T-helper 9 cell (primary cell): ENCODE measurements at places on chromosomes 3 and 15.

DNA sequence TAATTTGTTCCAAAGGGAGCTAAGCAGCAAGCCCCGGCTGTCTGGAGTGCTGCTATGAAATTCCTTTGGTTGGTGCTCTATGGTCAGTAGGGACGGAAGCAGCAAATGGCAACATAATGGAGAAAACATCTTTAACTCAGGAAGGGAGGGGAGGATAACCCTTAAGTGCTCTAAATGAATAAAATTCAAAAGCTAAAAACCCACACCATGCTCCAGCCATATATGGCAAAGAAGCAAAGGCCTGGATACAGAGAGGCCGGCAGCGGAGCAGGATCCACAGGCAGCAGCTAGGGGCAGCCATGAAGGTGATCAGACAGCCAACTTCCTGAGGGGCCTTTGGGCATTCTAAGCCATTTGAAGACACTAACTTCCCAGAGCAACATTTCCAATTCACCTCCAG is 38.9 kb downstream of the IL17RD start:
- no peak for DNase-seq

GRCh38 chr15:76398317-76399104 is 61.9 kb downstream of the ISL2 start:
- DNase-seq, result no peak

GRCh38 chr15:95953032-95953431 is 377.5 kb upstream of the NR2F2 start:
- DNase-seq, result no peak

- DNase-seq, result no peak
These were observed 257.8 kb downstream of the CNTN4 start for GRCh38 chr3:2356298-2356950.

- DNase-seq, result no peak
These were observed 541.1 kb downstream of the NLGN1 start for GRCh38 chr3:173938616-173939015.

GRCh38 chr3:68620211-68620610 is 312.1 kb downstream of the TAFA4 start:
- DNase-seq, result no peak

DNA sequence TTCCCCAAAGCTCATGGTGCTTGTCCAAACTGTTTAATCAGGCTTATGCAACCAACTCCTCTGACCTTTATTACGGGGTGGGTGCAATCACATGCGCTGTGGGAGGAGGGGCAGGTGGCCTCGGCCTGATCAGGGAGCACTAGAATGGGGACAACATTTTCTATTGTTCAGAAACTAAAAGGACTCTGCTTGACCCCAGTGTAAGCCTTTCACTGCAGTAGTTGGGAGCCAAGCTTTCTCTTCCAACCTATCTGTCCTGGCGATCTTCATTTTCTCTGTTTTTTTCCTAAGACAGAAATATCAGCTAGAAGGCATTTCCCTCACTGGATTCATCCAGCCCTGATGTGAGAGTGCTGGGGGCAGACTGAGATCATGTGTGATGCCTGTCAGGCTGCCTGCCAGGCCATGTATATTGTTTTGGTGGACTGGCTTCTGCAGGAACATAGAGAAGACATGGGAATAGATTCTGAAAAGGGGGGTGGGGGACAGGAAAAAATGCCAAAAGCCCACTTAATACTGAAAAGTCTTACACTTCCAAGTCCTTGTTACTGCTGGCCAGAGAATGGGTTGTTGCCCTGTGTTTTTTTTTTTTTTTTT is 627.0 kb upstream of the TBL1XR1 start:
- DNase-seq, result no peak

GRCh38 chr3:133188996-133189395 is 150.8 kb downstream of the TMEM108 start:
- no peak for DNase-seq

DNA sequence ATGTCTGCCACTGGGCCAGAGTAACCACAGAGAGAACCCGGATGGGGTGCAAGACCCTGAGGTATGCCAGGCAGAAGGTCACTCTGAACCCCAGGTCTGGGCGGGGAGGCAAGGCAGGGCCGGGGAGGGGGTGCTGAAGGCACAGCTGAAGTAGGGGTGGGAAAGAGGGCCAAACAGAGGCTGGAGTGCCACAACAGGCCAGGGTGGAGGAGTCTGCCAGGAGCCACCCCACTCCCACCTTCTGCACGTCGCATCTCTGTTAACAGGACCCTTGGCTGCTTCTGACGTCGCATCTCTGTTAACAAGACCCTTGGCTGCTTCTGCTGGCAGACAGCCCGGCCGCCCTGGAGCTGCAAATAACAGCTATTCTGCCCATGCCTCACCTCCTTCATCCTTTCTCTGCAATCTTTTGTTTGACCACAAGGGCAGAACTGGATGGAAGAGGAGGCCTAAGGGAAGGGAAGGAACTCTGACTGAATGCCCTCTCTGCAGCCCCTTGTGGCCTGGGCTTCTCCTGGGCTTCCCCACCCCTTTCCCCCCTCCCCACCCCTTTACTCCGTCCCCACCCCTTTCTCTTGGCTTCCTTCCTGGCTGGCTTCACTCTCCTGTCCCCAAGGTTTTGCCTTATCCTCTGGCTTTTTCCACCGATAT is 20.6 kb upstream of the FBLN2 start:
- no peak for DNase-seq

- no peak for DNase-seq
These were observed 6.8 kb upstream of the ADPGK start for GRCh38 chr15:72790302-72790910.

GRCh38 chr3:139945942-139946341 is 11.0 kb downstream of the CLSTN2 start:
- no peak for DNase-seq

- DNase-seq, result no peak
These were observed 684 bp downstream of the TNFAIP8L3 start for GRCh38 chr15:51093839-51094605.

DNA sequence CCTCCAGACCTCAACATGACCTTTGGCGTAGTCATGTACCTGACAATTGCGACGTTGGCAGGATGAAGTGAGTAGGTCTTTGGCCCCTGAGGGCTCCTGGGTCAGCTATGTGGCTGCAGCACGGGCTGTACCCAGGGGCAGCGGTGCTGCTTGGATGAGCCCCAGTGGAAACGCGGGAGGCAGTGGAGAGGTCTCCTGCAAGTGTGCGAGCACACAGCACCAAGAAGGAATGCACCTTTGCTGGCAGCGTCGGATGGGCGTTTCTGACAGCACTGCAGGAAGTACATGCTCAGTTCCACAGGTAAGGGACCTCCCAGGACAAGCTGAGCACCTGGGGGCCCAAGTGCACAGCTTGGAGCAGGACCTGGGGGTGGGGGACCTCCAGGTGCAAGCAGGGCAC is 67.4 kb upstream of the UNC13C start:
- DNase-seq, result no peak

DNA sequence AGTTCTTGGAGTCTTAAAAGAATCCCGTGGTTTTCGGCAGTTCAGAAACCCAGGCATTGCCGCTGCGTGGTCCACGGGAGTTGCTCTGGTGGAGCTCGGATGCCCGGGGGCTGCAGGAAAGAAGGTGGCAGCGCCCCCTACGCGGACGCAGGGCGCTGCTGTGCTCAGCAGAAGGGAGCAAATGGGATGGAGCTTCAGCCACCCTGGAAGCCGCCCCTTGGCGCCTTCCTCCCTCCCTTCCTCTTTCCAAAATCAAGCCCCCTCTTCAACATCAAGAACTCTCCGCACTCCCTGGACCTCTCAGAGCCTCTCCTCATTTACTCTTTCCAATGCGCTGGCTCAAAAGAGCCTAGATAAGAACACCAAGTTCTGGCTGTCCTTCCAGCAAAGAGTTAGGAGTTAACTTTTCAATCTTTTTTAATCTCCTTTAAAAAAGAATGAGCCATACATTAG is 880 bp upstream of the CHRNA7 start:
- no peak for DNase-seq

GRCh38 chr3:188972310-188972709 is 199.5 kb upstream of the TPRG1 start:
- DNase-seq, result no peak

GRCh38 chr15:31563001-31563400 is 236.4 kb downstream of the KLF13 start:
- no peak for DNase-seq

DNA sequence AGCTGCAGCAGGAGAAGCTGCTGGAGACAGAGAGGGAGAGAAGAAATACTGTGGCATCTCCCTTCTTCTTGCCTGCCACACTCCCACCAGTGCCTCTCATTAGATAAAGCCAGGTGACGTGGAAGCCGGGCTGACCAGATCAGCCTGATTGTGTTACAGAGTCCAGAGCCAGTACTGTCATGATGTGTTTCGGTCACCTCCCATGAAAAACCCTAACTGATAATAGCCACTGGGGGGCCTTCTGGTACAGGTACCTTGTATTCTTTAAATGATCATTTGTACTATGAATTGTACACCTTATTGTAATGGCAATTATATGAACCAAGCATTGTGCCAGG is 125.8 kb upstream of the TMEM108 start:
- DNase-seq, result no peak
